Temporal lobe (tissue), 4 donors: ENCODE measurements at places on chromosomes 13 and 19. TPM values are rescaled to one million over a fixed set of nuclear protein-coding genes. Genes with fewer than 3 reads are reported as not detected.

The ARRDC5 gene
- not detected for total RNA-seq

The ZNF414 gene
- 4.7 TPM for total RNA-seq

The ZNF30 gene
- 7.9 TPM for total RNA-seq

The IZUMO4 gene
- total RNA-seq, result 3.0 TPM

The YJEFN3 gene
- total RNA-seq, result 3.0 TPM
